ENCODE measurements at places on chromosomes 7 and 10. TPM values are rescaled to one million over a fixed set of nuclear protein-coding genes. Genes with fewer than 3 reads are reported as not detected.

GRCh38 chr7:82778021-82778420, 334.4 kb upstream of the CACNA2D1 start:
- no peak overlapping the region for H3K4me3 ChIP-seq
- no peaks in the 10 kb centered on the region for H3K36me3 ChIP-seq
- no peaks in the 10 kb centered on the region for H3K27me3 ChIP-seq
- no peaks in the 10 kb centered on the region for H3K4me1 ChIP-seq
- DNase-seq: no peak
- H3K27ac ChIP-seq: no peak overlapping the region

DNA sequence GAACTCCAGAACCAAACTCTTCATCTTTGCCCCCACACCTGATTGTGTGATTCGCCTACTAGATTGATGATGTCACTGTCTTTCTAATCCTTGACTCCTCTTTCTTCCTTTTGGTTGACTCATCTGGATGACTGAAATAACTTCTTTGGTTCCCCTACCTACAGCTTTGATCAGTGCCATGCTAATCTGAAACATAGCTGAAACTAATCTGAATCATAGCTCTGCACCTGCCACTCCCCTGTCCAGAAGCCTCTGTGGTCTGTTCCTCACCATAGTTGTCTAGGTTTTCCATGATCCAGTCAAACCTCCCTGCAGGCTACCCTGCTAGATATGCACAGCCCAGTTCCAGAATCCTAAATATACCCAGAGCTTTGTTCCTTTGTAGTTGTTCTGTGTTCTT, 51.9 kb downstream of the ZNF365 start:
- no peaks in the 10 kb centered on the region for H3K27me3 ChIP-seq
- peak; percentile 93 for DNase-seq
- no peak overlapping the region for H3K4me3 ChIP-seq
- peak overlapping the region; percentile 39 for H3K27ac ChIP-seq
- H3K36me3 ChIP-seq: no peaks in the 10 kb centered on the region
- H3K4me1 ChIP-seq: peaks cover 26% of the 10 kb centered on the region

- no peak overlapping the region for H3K27ac ChIP-seq
- H3K4me1 ChIP-seq: peaks cover 6% of the 10 kb centered on the region
- H3K36me3 ChIP-seq: no peaks in the 10 kb centered on the region
Observed at GRCh38 chr7:45026984-45027773, 27.2 kb downstream of the CCM2 start.

DNA sequence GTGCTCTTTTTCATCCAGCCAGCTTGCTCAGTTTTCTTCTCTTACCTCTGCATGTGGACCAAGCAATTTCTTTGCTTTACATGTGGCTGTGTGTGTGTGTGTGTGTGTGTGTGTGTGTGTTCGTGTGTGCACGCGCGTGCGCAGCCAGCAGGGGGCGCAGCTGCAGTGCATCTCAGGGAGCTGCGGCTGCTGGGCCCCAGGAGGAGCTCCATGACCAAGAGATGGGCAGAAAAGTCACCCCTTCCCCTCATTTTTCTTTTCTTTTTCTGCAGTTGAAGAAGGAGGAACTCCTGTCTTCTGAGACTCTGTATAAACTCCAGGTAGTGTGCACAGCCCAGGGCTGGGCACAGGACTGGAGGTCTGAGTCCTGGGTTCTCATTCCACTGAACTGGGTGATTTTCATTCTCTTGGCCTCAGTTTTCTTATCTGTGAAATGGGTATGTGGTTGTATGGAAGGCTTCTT, 41.8 kb downstream of the BLNK start:
- H3K4me1 ChIP-seq: no peaks in the 10 kb centered on the region
- H3K4me3 ChIP-seq: no peak overlapping the region
- H3K27me3 ChIP-seq: peaks cover 12% of the 10 kb centered on the region
- H3K36me3 ChIP-seq: no peaks in the 10 kb centered on the region
- no peak overlapping the region for H3K27ac ChIP-seq
- peak; percentile 69 for DNase-seq

DNA sequence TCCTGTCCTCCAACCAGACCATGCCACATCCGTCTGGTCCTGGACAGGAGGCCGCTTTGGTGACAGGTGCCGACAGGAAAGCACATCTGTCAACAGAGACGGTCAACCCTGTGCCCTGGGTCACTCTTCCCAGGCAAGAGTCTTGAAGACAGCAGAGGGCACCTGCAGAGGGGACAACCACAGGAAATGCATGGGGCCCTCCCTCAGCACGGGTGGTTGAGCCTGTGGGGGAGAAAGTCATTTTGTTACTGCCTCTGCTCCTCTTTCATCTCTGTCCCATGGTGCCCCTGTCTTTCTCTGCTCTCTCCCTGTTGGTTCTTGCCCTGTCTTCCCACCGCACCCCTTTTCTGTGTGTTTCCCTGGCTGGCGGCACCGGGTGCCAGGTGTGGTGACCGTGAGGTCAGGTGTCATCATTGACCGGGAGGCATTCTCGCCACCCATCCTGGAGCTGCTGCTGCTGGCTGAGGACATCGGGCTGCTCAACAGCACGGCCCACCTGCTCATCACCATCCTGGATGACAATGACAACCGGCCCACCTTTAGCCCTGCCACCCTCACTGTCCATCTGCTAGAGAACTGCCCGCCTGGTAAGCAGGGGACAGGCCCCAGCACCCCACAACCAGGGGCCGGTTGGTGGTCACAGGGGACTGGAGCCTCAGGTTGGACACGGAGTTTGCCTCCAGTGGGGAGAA, 17.6 kb upstream of the VSIR start:
- H3K4me1 ChIP-seq: no peaks in the 10 kb centered on the region
- no peak for DNase-seq
- no peak overlapping the region for H3K27ac ChIP-seq
- no peaks in the 10 kb centered on the region for H3K36me3 ChIP-seq
- no peak overlapping the region for H3K4me3 ChIP-seq
- no peaks in the 10 kb centered on the region for H3K27me3 ChIP-seq

- H3K4me1 ChIP-seq: no peaks in the 10 kb centered on the region
- H3K4me3 ChIP-seq: no peak overlapping the region
- H3K27me3 ChIP-seq: no peaks in the 10 kb centered on the region
- peak; percentile 51 for DNase-seq
- H3K36me3 ChIP-seq: no peaks in the 10 kb centered on the region
Observed at GRCh38 chr10:64648915-64649314, 1127.7 kb downstream of the REEP3 start.

- H3K27ac ChIP-seq: no peak overlapping the region
- peaks cover 55% of the 10 kb centered on the region for H3K27me3 ChIP-seq
- peaks cover 10% of the 10 kb centered on the region for H3K4me1 ChIP-seq
- DNase-seq: no peak
Observed at GRCh38 chr10:75542906-75543305, 111.5 kb downstream of the LRMDA start.

- peak; percentile 28 for DNase-seq
- peaks cover 36% of the 10 kb centered on the region for H3K4me1 ChIP-seq
- H3K27ac ChIP-seq: peak overlapping the region; percentile 34
- H3K36me3 ChIP-seq: peaks cover 3% of the 10 kb centered on the region
- H3K27me3 ChIP-seq: no peaks in the 10 kb centered on the region
Observed at GRCh38 chr7:816751-817671, 15.3 kb upstream of the SUN1 start.

DNA sequence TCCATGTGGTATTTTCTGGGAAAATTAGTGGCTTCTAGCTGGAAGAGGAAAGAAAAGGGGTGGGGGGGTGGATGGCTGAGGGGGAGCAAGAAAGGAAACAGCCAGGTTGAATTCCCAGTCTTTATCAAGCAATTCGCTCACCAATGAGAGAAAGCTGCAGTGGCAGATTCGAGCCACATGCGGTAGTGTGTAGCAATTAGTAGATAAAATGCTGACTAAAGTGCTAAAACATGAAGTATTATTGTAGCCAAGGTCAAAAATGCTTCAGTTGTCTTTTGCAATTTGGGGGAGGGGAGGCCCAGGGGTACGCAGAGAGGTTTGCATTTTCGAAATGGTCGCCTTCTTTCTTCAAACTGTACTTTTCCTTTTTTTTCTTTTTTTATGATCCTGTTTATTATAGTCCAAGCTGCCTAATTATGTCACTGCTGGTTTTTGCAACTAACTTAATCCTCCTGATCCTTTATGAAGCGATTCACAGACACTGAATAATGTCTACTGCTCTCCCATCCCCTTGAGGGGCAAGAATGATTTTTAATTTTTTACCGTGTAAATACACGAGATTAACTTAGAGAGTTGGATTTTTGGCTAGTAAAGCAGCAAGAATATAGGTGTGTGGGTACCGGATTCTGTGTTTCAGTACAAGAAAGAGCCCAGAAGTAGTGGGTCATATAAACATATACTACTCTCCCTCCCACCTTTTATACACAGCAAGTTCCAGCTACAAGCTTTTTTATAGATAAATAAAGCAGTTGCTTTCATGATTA, 3.6 kb upstream of the ARID5B start:
- no peaks in the 10 kb centered on the region for H3K27me3 ChIP-seq
- peaks cover 38% of the 10 kb centered on the region for H3K4me1 ChIP-seq
- peak; percentile 64 for DNase-seq
- H3K4me3 ChIP-seq: no peak overlapping the region
- peak overlapping the region; percentile 79 for H3K27ac ChIP-seq

- no peak overlapping the region for H3K27ac ChIP-seq
- no peaks in the 10 kb centered on the region for H3K27me3 ChIP-seq
- no peak overlapping the region for H3K4me3 ChIP-seq
Observed at GRCh38 chr7:151813997-151814396, 62.9 kb downstream of the PRKAG2 start.

- H3K36me3 ChIP-seq: no peaks in the 10 kb centered on the region
- H3K27ac ChIP-seq: no peak overlapping the region
- DNase-seq: no peak
- no peak overlapping the region for H3K4me3 ChIP-seq
- no peaks in the 10 kb centered on the region for H3K4me1 ChIP-seq
Observed at GRCh38 chr7:110007320-110008063, 1083.4 kb upstream of the LRRN3 start.

GRCh38 chr7:73429215-73429614, 4.4 kb upstream of the FZD9 start:
- H3K27ac ChIP-seq: no peak overlapping the region
- no peaks in the 10 kb centered on the region for H3K36me3 ChIP-seq
- no peak overlapping the region for H3K4me3 ChIP-seq
- no peak for DNase-seq
- no peaks in the 10 kb centered on the region for H3K4me1 ChIP-seq
- H3K27me3 ChIP-seq: no peaks in the 10 kb centered on the region

- peaks cover 4% of the 10 kb centered on the region for H3K4me1 ChIP-seq
- no peak overlapping the region for H3K4me3 ChIP-seq
- H3K36me3 ChIP-seq: no peaks in the 10 kb centered on the region
- no peak for DNase-seq
- H3K27me3 ChIP-seq: no peaks in the 10 kb centered on the region
- H3K27ac ChIP-seq: no peak overlapping the region
Observed at GRCh38 chr10:31152421-31153135, 120.9 kb upstream of the ZNF438 start.

The HECW1 gene
- total RNA-seq: 3.0 TPM
